Hepatocyte (in vitro differentiated cells): ENCODE measurements at places on chromosomes 3 and 15.

- H3K27ac ChIP-seq = no peak overlapping the region
- no peak for DNase-seq
- peaks cover 12% of the 10 kb centered on the region for H3K4me1 ChIP-seq
- H3K4me3 ChIP-seq = no peak overlapping the region
- no peaks in the 10 kb centered on the region for H3K27me3 ChIP-seq
Measured at GRCh38 chr15:31345606-31346366, 19.2 kb downstream of the KLF13 start.

DNA sequence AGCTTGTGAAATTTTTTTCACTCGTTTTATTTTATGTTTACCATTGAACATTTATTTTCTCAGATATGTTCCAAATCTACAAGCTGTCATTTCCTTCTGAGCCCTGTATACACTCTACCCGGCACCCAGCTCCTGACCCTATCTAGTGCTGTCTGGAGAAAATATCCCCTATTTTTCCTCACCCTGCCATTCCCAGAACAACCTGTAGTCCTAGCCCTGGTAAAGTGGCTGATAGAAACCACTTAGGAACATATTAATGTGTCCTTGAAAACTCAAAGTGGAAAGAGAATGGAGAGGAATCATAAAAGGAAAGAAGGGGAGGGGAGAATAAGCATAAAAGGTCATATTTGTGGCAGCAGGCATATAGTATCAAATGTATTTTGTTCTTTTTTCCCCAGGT lies 8.2 kb upstream of the TIMMDC1 start:
- no peaks in the 10 kb centered on the region for H3K4me1 ChIP-seq
- no peaks in the 10 kb centered on the region for H3K27me3 ChIP-seq
- no peaks in the 10 kb centered on the region for H3K36me3 ChIP-seq
- DNase-seq = no peak

DNA sequence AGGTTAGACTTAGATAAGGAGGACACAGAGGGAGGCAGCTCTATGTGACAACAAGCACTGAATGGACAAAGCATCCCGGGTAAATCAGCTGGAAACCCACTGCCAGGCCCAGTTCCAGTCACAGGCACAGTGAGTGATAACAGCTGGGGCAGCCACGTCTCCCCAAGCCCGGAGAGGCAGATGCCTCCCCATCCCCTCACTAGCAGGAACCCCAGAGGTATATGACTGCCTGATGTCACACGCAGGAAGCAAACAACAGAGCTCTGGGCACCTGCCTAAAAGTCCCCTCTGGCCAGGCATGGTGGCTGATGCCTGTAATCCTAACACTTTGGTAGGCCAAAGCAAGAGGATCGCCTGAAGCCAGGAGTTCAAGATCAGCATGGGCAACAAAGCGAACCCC lies 18.2 kb downstream of the C15orf62 start:
- H3K27me3 ChIP-seq = no peaks in the 10 kb centered on the region
- no peak for DNase-seq
- peak overlapping the region; percentile 83 for H3K27ac ChIP-seq
- H3K4me1 ChIP-seq = peaks cover 17% of the 10 kb centered on the region
- no peak overlapping the region for H3K4me3 ChIP-seq

DNA sequence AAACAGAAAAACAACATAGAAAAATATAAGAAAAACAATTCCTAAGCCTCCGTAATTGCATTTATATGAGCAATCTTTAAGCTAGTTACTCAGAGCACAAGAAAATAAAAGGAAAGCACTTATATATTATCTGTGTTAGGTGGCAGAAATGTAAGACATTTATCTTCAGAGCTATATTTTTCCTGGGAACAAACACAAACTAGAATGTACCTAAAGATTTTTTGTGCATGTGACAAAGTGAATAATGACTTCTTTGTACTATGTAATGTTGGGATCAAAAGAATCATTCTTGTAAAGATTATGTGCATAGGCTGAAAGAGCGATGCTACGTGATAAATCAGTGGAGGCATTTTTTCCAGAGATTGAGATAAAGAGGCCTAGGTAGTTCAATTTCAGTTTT lies 111.3 kb upstream of the GMNC start:
- DNase-seq = no peak
- no peaks in the 10 kb centered on the region for H3K36me3 ChIP-seq
- peaks cover 5% of the 10 kb centered on the region for H3K4me1 ChIP-seq
- H3K27me3 ChIP-seq = no peaks in the 10 kb centered on the region

- DNase-seq = no peak
- peaks cover 16% of the 10 kb centered on the region for H3K4me1 ChIP-seq
- H3K36me3 ChIP-seq = no peaks in the 10 kb centered on the region
- no peaks in the 10 kb centered on the region for H3K27me3 ChIP-seq
Measured at GRCh38 chr15:70633991-70634390, 129.4 kb downstream of the UACA start.

- H3K4me1 ChIP-seq = no peaks in the 10 kb centered on the region
- no peak overlapping the region for H3K4me3 ChIP-seq
- peaks cover 3% of the 10 kb centered on the region for H3K27me3 ChIP-seq
- H3K36me3 ChIP-seq = no peaks in the 10 kb centered on the region
- H3K27ac ChIP-seq = no peak overlapping the region
Measured at GRCh38 chr3:178518660-178519396, 17.4 kb upstream of the KCNMB2 start.

GRCh38 chr3:123678108-123678511 lies 93.3 kb upstream of the HACD2 start:
- no peak overlapping the region for H3K4me3 ChIP-seq
- no peaks in the 10 kb centered on the region for H3K4me1 ChIP-seq
- H3K27ac ChIP-seq = no peak overlapping the region
- DNase-seq = no peak
- no peaks in the 10 kb centered on the region for H3K36me3 ChIP-seq

DNA sequence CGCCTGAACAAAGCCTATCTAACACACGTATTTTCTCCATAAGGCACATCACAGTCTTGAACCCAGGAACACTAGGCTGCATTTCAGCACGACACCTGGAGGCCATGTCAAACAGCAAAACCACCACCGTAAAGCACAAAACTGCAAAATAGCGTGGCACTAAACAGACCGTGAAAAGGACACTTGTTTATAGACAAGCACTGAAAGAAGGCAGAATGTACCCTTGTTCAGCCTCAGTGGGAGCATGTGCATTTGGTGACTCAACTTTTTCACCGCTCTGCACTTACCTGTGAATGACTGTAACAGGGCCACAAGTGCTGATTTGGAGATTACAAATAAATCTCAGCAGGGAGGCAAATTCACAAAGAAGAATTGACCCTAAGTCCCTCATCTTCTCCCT lies 80.8 kb downstream of the ISG20 start:
- no peaks in the 10 kb centered on the region for H3K4me1 ChIP-seq
- H3K4me3 ChIP-seq = no peak overlapping the region
- H3K27me3 ChIP-seq = no peaks in the 10 kb centered on the region
- H3K36me3 ChIP-seq = no peaks in the 10 kb centered on the region
- DNase-seq = no peak

DNA sequence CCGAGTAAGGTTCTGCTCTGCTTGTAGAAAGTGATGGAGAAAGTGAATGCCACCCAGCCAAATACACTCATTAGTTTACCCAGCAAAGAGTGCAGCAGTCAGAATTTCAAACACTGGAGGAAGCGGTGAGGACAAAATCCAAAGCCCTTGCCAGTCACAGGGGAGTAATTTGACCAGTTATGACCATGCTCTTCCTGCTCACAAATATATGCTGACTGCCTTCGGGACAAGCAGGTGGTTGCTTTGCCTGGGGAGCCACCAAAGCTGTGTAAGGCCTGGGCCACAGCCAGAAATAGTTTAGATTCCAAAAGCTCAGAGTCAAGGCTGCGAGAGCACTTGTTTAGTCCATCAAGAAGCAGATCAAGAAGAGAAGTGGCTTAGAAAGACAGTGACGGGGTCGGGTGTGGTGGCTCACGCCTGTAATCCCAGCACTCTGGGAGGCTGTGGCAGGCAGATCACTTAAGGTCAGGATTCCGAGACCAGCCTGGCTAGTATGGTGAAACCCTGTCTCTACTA lies 51.0 kb upstream of the ATP13A3 start:
- no peaks in the 10 kb centered on the region for H3K27me3 ChIP-seq
- H3K4me3 ChIP-seq = no peak overlapping the region
- no peaks in the 10 kb centered on the region for H3K36me3 ChIP-seq
- peaks cover 20% of the 10 kb centered on the region for H3K4me1 ChIP-seq
- peak overlapping the region; percentile 93 for H3K27ac ChIP-seq
- DNase-seq = no peak

- H3K27me3 ChIP-seq = no peaks in the 10 kb centered on the region
- no peaks in the 10 kb centered on the region for H3K36me3 ChIP-seq
- H3K4me3 ChIP-seq = no peak overlapping the region
- H3K4me1 ChIP-seq = no peaks in the 10 kb centered on the region
- no peak for DNase-seq
Measured at GRCh38 chr3:32616267-32616962, 45.8 kb upstream of the DYNC1LI1 start.

DNA sequence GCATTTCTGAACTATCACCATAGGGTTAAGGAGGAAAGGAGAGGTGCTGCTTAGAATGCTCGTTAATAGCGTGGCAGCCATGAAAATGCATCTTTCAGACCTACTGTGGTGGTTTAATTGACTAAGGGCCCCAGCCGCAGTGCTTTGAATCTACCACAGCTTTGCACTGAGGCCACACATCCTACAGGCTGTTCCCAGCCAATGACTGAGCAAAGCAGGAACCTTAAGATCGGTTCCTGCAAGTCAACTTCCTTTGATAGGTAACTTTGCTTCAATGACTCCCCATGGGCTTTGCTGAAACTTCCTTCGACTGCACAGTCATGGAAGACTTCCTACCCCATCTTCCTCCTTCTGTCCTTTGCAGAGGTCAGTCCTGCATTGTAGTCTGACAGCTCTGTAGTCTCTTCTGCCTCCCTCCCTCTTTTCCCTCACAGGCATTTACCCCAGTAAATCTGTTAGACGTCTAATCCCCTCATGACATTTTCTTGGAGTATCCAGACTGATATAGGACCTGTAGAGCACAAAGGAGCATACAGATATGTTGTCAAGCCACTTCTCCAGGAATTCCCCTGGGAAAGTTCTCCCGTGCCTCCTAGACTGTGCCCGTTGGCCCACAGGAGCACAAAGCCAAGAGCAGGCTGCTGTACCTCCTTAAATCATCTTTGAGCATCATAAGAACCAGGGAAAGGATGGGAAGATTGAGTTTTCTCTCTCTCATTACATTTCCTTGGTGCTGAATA lies 2.6 kb upstream of the BCL2A1 start:
- H3K27ac ChIP-seq = no peak overlapping the region
- no peak overlapping the region for H3K4me3 ChIP-seq
- DNase-seq = no peak
- H3K4me1 ChIP-seq = peaks cover 8% of the 10 kb centered on the region

DNA sequence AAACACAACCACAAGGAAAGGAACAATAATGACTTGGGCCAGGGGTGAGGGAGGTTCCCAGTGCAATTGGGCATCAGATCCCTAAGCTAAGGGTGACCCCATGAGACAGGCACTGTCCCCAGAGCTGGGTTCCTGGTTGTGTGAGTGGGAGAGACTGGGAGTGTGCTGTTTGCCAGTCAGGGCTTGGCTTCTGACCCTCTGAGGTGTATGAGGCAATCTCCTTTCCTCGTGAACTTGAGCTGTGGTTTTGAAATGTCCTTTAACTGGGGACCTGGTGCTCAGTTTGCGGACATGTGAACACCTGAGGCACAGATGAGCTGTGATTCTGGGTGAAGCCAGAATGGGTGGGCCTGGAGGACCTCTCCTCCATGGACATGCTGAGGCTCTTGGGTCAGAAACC lies 58.5 kb upstream of the PLXNA1 start:
- no peak for DNase-seq
- H3K4me1 ChIP-seq = peaks cover 6% of the 10 kb centered on the region
- no peak overlapping the region for H3K4me3 ChIP-seq
- H3K27me3 ChIP-seq = no peaks in the 10 kb centered on the region
- no peak overlapping the region for H3K27ac ChIP-seq
- no peaks in the 10 kb centered on the region for H3K36me3 ChIP-seq

DNA sequence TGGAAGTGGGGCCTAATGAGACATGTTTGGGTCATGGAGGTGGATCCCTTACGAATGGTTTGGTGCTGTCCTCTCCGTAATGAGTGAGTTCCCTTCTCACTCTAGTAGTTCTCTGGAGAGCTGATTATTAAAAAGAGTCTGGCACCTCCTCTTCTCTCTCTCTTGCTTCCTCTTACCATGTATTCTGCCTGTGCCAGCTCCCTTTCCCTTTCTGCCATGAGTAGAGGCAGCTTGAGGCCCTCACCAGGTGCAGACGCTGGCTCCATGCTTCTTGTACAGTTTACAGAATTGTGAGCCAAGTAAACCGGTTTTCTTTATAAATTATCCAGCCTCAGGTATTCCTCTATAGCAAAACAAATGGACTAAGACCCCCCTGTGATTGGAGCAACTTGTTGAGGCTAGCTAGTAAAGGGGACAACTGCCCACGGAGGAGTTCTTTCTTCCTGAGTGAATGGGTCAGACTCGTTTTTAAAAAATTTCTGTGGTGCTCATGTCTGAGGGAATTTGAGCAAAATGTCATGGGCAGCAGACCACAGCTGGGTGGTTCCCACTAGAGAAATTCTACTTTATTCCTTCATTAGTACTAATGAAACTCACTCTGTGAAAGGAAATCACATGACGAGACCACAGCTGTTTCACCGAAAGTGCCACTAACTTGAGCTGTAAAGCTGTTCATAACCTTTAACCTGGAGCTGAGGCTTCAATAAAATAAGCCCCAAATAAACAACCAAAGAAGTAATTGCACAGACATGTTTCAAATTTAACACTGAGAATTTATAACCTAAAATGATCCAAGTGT lies 210.0 kb downstream of the NFKBIZ start:
- DNase-seq = no peak
- no peak overlapping the region for H3K27ac ChIP-seq
- H3K4me3 ChIP-seq = no peak overlapping the region
- H3K36me3 ChIP-seq = no peaks in the 10 kb centered on the region
- no peaks in the 10 kb centered on the region for H3K4me1 ChIP-seq

- H3K27me3 ChIP-seq = no peaks in the 10 kb centered on the region
- DNase-seq = peak; percentile 68
- no peaks in the 10 kb centered on the region for H3K4me1 ChIP-seq
- peak overlapping the region; percentile 87 for H3K27ac ChIP-seq
- no peak overlapping the region for H3K4me3 ChIP-seq
Measured at GRCh38 chr3:41158947-41159346, 40.4 kb upstream of the CTNNB1 start.

- H3K27ac ChIP-seq = peak overlapping the region; percentile 35
- H3K4me1 ChIP-seq = peaks cover 29% of the 10 kb centered on the region
- H3K36me3 ChIP-seq = no peaks in the 10 kb centered on the region
- no peak overlapping the region for H3K4me3 ChIP-seq
Measured at GRCh38 chr3:124625074-124625473, 105.2 kb upstream of the UMPS start.

- no peak overlapping the region for H3K4me3 ChIP-seq
- H3K4me1 ChIP-seq = no peaks in the 10 kb centered on the region
- H3K27me3 ChIP-seq = no peaks in the 10 kb centered on the region
- H3K27ac ChIP-seq = no peak overlapping the region
- no peaks in the 10 kb centered on the region for H3K36me3 ChIP-seq
Measured at GRCh38 chr3:107370907-107371306, 6.3 kb upstream of the CCDC54 start.

DNA sequence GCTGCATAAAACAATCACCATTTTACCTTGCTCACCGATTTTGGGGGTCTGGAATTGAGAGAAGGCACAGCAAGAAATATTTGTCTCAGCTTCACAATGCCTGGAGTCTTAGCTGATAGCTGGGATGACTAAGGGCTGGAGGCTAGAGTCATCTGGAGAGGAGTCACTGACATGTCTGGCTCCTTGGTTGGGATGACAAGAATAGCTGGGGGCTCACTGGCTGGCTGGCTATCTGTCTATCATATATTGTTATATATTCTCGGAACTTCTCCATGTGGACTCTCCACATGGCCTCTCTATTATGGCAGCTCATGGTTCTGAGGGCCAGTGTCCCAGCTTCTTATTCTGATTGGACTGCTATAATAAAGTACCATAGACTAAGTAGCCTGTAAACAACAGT lies 20.0 kb upstream of the TRIM71 start:
- DNase-seq = no peak
- no peaks in the 10 kb centered on the region for H3K36me3 ChIP-seq
- H3K27ac ChIP-seq = no peak overlapping the region
- no peak overlapping the region for H3K4me3 ChIP-seq
